Stimulated activated CD4-positive, alpha-beta T cell treated with anti-CD3 and anti-CD28 coated beads, TNF-alpha, amount 100 ng/mL, for 4 hours (primary cell): ENCODE measurements at places on chromosomes 5 and 9.

DNA sequence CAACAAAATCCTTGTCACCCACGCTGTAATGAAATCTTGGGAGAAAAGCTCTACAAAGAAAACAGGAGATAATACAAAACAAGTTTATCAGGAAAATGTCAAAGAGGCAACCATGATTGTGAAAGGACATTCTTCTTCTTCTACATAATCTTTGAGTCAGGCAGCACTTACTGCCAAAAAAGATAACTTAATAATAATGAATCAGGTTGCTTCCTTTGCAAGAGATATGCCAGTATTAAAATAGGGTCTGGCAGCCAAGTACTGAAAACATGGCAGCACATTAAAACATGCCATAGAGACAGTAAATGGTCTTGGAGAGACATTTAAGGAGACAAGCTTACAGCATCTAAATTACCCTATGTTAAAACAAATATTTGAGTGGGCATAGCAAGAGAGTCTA, 1573.4 kb downstream of the EFNA5 start:
- no peak for DNase-seq

- DNase-seq: no peak
These were observed 7.6 kb downstream of the CRAT start for GRCh38 chr9:129102791-129103594.

DNA sequence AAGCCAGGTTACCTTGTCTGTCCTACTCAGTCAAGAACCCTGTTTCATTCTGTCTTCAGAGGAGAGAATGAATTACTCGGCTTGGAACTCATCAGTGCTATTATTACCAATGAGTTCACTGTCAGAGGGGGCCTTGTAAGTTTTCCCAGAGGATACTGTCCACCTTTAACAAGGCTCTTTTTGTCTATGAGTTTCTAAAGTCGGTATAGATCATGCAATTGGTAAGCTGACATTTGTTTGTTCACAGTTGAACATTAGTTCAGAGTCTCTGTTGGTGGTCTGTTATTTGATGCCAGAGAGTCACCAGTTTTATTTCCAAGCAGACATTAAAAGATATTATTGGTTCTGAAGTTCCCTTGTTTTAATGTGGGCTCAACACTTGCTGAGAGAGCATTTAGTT, 58.1 kb upstream of the DHFR start:
- no peak for DNase-seq

- DNase-seq: no peak
These were observed 5.4 kb upstream of the FOXE1 start for GRCh38 chr9:97847474-97848214.

- no peak for DNase-seq
These were observed 48.8 kb upstream of the MAN2A1 start for GRCh38 chr5:109640976-109641375.

GRCh38 chr9:87792831-87793288, 66.9 kb downstream of the CTSL start:
- no peak for DNase-seq

DNA sequence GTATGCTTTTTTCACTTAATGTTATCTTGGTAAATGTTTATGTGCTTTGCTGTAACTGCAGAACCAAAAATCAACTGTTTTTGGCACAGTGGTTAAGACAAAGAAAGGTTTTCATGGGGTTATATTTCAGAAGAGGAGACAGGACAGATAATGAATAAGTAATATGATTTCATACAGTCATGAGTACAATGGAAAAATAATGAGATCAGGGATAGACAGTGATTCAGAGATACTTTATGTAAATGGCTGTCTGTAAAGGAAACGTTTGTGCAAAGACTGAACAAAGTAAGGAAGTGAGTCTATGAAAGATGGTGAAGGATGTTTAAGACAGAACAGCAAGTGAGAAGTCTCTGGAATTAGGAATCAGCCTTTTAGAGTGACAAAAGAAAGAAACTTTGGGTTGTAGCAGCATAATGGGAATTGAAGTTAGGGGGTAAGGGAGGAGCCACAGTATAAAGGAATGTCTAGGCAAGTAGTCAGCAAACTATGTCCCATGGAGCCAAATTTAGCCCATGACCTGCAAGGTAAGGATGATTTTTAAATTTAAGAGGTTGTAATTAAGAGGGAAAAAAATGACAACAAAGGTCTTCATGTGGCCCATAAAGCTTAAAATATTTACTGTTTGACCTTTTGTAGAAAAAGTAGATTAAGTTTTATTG, 55.0 kb downstream of the TNPO1 start:
- DNase-seq: no peak

DNA sequence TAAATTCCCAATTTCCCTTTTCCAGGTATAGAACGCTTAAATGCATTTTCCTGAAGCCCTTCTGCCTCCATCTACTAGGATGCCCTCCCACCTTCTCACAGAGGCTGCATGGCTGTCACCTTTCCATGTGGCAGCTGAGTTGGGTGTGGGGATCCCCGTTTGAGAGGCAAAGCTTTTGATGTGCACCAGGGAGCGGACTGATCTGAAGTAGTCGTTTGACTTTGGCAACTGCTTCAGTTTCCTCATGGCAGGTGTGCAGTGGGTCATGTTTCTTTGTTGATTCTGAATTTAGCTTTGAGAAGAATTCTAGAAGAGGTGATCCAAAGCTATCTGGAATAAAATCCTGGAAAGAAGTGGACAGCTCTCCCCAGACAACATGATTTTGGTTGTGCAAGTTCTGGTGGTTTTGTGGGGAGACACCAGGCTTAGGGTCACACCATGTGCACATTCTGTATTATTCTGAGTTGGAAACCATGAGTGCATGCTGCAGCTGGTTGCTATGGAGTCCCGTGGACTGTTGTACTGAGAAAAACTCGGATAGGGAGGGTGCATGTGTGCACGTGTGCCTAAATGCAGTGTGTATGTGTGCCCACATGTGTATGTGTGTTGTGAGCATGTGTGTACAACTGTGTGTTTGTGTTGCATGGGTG, 63.5 kb downstream of the GADD45G start:
- DNase-seq: no peak

- DNase-seq: no peak
These were observed 60.6 kb downstream of the DIAPH1 start for GRCh38 chr5:141558150-141558549.

- DNase-seq: no peak
These were observed 51.5 kb downstream of the UBE2R2 start for GRCh38 chr9:33868440-33868973.

DNA sequence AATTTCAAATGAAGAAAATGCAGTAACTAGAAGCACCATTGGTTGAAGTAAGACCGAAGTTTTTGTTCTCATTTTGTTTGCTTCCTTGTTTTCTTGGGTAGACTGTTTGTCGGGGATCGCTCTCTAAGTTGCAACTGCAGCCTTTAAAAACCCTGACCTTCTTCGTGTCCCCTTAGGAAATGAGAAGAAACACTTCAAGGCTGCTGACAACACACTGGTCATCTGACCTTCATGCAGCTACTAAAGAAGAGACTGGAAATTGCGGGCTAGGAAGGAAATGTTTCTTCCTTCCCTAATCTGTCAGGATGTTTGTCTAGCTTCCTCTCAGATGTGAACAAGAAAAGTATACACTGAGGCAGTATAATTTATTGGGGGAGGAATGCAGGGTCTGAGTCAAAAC, 50.7 kb upstream of the CHSY3 start:
- no peak for DNase-seq

DNA sequence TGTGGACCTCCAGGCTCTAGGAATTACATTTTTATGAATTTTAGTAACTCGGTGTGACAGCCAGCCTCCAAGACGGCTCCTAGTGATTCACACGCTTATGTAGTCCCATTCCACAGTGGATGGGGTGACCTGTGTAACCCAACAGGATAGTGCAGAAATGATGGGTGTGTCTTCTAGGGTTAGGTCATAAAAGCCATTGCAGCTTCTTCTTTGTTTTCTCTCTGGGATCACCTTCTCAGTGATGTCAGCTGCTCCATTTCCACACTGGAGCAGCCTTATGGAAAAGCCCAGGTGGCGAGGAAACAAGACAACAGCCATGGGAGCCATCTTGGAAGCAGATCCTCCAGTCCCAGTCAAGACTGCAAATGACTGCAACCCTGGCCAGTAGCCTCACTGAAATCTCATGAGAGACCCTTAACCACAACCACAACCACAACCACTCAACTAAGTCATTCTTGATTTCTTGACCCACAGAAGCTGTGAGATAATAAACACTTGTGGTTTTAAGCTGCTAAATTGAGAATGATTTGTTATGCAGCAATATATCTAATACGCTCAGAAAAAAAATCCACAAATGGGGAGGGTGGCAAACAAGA, 5.1 kb upstream of the GNPDA1 start:
- no peak for DNase-seq

DNA sequence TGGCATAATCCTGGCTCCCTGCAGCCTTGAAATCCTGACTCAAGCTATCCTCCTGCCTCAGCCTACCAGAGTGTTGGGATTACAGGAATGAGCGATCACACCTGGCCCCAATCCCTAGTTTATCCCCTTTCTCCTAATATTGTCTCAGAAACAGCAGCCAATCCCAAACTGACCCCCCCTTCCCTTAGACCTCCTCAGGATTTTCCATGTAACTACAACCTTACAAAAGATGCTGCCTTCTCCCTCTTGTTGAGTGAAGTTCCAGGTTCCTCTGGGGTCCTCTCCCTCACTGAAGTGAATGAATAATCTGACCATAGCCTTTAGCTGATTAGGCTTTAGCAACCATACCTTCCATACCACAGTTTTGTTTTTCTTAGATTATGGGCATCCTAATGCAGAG, 25.9 kb upstream of the MSANTD3 start:
- no peak for DNase-seq

DNA sequence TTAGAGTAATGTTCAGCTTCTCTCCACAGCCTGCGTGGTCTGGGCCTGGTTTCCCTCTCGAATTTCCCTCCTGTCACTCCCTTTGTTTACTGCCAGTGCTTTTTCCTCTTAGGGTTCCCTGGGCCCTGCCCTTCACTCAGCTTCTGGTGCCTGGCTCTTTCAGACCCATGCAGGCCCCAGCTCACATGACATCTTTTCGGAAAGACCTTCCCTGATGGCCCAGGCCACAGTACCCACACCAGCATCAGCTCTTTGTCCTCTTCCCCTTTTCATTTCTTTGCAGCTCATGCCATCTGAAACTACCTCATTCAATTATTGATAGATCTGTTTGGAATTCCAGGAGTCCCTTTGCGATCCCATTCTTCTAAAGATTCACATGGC, 68.1 kb upstream of the ABL1 start:
- no peak for DNase-seq

DNA sequence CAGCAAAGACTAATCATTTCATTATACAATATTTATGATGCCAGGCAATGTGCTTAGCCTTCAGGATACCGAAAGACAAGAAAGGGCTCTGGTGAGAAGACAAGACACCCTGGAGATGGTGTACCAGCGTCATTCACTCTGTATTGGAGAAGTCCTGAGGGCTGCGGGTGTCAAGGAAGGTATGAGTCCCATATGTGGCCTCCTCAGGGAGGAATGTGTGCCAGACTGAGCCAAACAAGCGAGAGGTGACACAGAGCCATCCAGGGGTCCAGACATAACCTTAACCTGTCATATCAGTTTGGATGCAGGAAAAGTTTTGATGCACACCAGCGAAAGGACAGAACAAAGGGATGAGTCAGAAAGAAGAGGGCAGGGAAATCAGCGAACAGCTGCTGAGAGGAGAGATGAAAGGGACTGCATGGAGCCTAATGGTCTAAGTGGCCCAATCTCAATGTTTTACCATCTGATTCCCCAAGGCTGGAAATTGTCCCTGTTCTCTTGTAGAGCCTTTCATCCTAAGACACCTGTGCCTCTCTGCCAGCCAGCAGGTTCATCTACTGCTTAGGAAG, 38.9 kb downstream of the ADRA1B start:
- DNase-seq: no peak

GRCh38 chr9:14846871-14847311, 63.3 kb downstream of the FREM1 start:
- peak; percentile 20 for DNase-seq

DNA sequence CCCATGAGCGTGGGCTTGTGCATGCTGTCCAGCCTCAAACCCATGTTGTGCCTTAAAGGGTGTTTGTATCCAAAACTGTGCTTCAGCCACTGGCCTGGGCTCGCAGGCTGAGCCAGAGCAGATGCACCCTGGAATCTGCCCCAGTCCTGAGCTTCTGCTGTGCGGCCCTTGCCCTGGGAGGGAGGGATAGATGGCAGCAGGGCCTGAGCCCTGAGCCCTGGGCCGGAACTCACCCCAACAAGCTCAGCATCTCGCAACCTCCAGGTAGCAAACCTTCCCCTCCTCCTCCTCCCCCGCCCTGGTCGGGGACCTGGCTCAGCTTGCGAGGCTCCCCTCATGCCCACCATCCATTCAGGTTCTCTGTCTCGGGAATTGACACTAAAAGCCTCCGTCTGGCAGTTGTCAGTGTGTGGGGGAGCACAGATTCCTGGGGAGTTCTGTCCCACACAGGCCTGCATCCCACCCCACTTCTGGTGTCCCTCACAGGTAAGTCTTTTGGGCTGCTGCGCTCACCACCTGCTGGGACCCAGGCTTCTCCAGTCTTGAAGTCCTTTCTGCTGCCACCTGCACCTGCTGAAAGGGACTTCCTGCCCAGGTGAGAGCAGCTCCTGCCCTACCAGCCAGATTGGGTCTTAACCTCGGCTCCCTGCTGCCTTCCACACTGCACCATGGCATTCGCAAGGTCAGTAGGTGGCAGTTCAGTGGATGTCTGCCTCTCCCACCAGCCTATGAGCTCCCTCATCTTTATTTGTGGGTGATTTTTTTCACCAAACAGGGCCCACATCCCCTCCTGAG, 55.2 kb upstream of the OLFM1 start:
- no peak for DNase-seq

DNA sequence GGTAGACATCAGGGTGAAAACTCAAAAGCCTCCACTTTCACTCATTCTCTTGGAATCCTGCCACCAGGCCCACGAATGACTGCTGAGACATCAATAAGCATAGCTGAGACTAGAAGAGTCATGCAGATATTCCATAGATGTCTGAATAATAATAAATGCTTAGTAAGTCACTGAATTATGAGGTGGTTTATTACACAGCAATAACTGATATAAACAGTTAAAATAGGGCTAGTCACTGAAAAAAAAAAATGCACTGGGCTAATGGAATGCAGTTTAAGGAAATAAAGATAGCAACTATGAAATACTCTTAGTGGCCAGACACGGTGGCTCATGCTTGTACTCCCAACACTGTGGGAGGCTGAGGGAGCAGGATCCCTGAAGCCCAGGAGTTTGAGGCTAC, 262.8 kb upstream of the CDH6 start:
- no peak for DNase-seq

DNA sequence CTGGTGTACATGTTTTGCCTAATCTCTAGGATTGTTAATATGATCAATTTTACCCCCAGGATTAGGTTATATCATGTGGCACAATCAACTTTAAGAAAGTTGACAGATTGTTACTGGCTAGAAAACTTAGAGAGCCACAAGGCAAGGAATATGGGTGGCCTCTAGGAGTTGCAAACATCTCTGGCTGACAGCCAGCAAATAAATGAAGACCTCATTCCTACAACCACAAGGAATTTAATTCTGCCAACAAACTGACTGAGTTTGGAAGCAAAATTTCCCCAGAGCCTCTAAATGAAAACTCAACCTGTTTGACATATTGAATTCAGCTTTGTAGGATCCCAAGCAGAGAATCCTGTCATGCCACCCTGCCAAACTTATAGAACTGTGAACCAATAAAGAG, 196.4 kb upstream of the PTGER4 start:
- no peak for DNase-seq
